Activated T-cell treated with anti-CD3 and anti-CD28 coated beads for 4 hours (primary cell): ENCODE measurements at places on chromosomes 4 and X.

GRCh38 chr4:143289370-143289769 is 47.3 kb upstream of the GAB1 start:
- no peak for DNase-seq

GRCh38 chr4:72323227-72323626 is 245.8 kb downstream of the ADAMTS3 start:
- no peak for DNase-seq

GRCh38 chrX:110678591-110678990 is 117.0 kb downstream of the CHRDL1 start:
- DNase-seq: no peak

DNA sequence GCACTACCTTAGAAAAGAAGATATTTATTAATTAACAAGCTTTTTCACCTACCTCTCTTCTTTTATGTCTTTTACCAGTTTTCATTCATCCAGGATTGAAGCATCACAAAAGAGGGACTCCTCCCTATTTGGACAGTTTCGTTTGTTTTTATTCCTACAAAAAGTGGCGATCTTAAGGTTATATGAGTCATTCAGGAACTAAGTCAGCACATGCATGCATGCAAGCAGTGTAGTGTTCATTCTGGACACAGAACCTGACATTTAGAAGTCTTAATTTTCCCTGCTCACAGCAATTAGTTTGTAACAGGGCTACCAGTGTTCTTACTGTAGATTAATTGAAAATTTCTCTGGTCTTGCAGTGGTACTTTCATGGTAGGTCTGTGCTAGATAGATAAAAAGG is 47.9 kb upstream of the QRFPR start:
- DNase-seq: no peak

DNA sequence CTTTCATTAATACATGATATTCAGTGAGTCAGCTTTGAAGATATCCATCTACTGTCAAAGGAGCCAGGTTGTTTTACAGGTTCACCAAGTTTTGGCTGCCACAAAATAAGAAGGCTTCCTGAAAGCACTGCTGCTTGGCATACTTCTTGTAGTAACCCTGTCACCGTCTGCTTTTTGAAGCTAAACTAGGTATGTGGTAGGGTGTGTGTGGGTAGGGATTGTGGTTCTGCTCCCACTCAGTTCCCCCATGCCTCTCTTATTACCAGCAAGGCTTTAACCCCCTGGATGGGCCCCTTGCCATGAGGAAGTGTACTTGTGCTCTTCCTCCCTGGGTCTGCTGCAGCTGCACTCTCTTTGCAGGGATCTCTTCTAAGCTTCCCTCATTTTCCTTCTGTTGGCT is 191.2 kb downstream of the BANK1 start:
- no peak for DNase-seq

- no peak for DNase-seq
Measured at GRCh38 chr4:107388736-107389274, 331.2 kb downstream of the PAPSS1 start.

DNA sequence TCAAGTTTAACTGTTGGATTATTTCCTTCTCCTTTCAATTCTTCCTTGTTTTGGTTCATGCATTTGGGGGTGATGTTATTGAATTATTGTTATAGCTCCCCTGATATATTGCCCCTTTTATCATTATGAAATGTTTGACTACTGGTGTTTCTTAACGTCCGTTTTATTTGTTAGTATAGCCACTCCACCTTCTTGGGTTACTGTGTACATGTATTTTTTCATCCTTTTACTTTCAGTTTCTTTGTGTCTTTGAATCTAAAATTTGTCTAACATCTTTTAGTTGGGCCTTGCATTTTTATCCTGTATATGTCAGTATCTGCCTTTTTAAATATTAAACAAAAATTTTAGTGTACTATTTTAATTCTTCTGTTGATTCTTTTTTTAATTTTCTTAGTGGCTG is 88.7 kb downstream of the TNIP2 start:
- DNase-seq: no peak

GRCh38 chrX:129931411-129932015 is 25.5 kb downstream of the UTP14A start:
- no peak for DNase-seq

DNA sequence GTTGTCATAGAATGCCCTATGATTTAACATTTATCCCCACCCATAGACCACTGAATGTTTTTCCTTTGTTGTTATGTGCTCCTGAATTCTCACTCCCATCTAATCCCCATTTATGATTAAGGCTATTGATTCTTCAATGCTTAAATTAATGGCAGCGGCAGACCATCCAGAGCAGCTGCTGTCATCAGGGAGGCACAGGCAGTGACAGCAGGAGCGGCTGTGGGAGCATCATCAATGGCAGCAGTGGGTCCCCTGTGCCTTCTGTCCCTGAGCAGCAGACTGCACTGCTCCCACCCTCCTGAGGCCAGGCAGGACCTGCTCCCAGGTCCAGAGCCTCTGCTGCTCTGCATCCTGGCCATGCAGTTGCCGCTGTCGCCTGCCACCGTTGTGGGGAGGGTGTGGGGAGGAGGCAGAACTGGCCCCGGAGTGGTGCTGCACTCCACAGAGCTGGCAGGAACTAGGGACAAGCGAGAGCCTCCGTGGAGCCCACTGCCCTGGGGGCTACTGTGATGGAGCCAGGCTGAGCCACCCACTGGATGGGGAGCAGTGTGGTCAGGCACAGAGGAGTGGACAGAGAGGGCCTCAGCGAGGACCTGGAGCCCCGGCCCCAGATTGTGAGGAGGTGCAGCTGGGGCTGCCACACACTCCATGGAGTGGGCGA is 29.0 kb downstream of the NAA11 start:
- no peak for DNase-seq

GRCh38 chr4:183765251-183765911 is 106.3 kb downstream of the TRAPPC11 start:
- no peak for DNase-seq
